Smooth muscle cell of the umbilical artery (primary cell): ENCODE measurements at places on chromosomes 13 and 19. TPM values are rescaled to one million over a fixed set of nuclear protein-coding genes. Genes with fewer than 3 reads are reported as not detected.

The CCL25 gene
- not detected in 2 replicates for total RNA-seq

The METTL21C gene
- not detected in 2 replicates for total RNA-seq

The SHD gene
- total RNA-seq = not detected in 2 replicates

The ATP12A gene
- total RNA-seq = not detected in 2 replicates

The RAP2A gene
- 41.0 and 67.4 TPM in 2 replicates for total RNA-seq

The LILRB5 gene
- total RNA-seq = not detected in 2 replicates

The PNMA8A gene
- total RNA-seq = 2.8 and 16.3 TPM in 2 replicates

The ZNF561 gene
- 56.7 and 65.1 TPM in 2 replicates for total RNA-seq

The TNNI3 gene
- not detected in 2 replicates for total RNA-seq

The NFIX gene
- 29.7 and 62.5 TPM in 2 replicates for total RNA-seq

The AMER2 gene
- not detected in 2 replicates for total RNA-seq

The TNFRSF19 gene
- 1.7 and 2.4 TPM in 2 replicates for total RNA-seq
